ENCODE measurements at places on chromosomes 6 and 20.

GRCh38 chr6:15914553-15914952 is 214.3 kb upstream of the MYLIP start:
- DNase-seq, result peak; percentile 62

- DNase-seq, result no peak
These were observed 640.3 kb downstream of the CDH26 start for GRCh38 chr20:60598528-60598927.

DNA sequence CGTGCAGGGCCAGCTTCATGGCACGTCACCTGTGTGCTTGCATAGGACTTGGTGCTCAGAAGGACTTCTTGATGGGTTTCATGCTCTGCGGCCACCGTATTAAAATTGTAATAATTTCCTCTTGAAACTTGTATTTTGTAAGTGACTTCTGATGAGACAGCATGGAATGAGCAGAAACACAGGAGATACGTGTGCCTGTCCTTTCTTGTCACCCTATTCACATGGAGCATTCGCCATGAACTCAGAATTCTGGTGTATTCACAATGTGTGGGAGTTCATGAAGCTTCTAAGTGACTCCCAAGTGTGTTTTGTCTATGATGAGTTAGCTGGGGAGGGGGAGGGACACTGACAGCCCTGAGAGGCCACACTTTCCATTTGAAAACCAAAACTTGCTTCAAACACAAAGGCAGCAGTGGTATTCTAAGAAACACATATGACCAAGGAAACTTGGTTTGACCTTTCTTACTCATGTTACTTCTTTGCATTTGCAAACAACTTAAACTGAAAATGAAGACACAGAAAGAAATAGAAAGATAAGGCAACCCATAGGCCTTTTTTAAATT is 92.1 kb upstream of the NEDD9 start:
- DNase-seq, result peak; percentile 68

DNA sequence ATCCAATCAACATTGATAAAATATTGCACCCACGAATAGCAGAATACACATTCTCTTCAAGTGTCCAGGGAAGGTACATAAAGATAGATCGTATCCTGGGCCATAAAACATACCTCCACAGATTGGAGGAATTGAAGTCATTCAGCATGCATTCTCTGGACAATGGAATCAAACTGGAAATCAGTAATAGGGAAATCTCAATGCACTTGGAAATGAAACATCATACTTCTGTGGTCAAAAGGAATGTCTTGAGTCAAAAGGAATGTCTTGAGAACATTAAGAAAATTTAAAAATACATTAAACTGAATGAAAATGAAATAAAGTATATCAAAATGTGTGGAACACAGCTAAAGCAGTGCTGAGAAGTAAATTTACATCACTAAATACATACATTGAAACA is 138.8 kb downstream of the TFAP2A start:
- DNase-seq, result no peak

DNA sequence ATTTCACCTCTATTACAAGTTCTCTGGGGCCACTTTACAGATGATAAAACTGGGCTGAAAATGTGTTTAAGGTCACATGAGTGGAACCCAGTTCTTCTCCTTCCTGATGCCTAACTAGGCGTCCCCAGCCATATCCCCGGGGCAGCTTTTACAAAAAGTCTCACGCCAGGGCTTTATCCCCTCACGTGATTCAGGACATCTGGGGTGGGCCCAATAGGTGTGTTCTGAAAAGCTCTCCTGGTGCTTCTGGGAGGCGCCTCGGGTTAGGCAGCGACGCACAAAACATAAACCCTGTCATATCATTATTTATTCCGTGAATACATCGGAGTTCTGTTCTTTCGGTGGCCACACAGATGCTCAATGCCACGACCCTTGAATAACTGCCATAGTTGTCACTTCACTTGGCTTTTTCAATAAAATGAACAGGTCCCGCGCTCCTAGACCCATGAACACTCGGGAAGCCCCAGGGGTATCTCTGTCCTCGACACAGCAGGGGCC is 32.1 kb downstream of the SF3B5 start:
- no peak for DNase-seq

DNA sequence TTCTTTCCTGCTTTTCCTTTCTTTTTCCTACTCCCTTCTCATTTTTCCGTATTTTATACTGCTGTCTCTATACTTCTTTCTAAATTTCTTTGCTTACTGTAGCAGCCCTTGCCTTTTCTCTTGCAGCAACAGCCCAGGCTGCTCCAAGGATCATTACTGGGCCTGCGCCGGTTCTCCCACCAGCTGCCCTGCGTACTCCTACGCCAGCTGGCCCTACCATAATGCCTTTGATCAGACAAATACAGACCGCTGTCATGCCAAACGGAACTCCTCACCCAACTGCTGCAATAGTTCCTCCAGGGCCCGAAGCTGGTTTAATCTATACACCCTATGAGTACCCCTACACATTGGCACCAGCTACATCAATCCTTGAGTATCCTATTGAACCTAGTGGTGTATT is 148.8 kb downstream of the QKI start:
- no peak for DNase-seq

GRCh38 chr20:59561228-59561605 is 43.1 kb upstream of the PHACTR3 start:
- no peak for DNase-seq

DNA sequence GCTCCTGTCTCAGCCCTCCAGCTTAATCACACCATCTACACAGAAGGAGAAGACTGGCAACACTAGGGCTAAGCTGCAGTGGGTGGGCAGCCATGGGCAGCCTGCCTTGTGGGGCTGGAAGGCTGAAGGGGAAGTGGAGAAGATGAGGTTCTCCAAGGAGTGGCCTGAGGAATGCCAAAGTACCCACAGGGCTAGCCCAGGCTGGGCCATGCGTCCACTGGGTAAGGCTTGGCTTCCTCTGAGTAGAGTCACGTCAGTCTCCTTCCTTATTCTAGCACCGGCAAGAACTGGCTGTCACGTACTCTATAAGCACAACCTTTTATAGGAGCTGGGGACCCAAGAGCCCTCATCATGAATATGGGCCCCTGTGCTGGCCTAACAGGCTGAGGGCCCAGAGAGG is 110.6 kb upstream of the SIRPA start:
- no peak for DNase-seq

- DNase-seq, result no peak
These were observed 44.8 kb upstream of the ZNF831 start for GRCh38 chr20:59118855-59119254.

DNA sequence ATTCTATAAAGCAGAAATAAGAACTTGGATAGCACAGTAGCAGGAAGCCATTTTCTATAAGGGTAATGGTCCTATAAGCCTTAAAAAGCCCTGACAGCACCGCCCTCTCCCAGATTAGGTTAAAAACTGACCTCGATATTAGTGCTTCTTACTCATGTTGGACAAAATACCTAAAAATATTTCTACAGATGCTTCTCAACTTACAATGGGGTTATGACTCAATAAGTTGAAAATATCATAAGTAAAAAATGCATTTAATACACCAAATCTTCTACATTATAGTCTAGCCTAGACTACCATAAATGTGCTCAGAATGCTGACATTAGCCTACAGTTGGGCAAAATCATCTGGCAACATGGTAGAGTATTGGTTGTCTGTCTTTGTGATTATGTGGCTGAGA is 70.3 kb downstream of the SESN1 start:
- DNase-seq, result no peak

- no peak for DNase-seq
These were observed 85.4 kb downstream of the PPP1R14C start for GRCh38 chr6:150228072-150228733.

- DNase-seq, result peak; percentile 39
These were observed 17.4 kb downstream of the MYLK4 start for GRCh38 chr6:2733324-2733723.

GRCh38 chr6:33822575-33823395 is 19.0 kb upstream of the MLN start:
- no peak for DNase-seq

DNA sequence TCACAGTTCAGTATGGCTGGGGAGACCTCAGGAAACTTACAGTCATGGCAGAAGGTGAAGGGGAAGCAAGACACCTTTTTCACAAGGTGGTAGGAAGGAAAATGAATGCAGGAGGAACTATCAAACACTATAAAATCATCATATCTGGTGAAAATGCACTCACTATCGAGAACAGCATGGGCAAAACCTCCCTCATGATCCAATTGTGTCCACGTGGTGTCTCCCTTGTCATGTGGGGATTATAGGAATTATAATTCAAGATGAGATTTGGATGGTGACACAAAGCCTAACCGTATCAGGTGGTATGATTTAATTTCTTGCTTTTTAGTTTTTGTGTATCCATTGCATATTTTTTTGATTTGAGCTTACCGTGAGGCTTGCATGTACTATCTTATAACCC is 133.2 kb upstream of the SYNCRIP start:
- no peak for DNase-seq

DNA sequence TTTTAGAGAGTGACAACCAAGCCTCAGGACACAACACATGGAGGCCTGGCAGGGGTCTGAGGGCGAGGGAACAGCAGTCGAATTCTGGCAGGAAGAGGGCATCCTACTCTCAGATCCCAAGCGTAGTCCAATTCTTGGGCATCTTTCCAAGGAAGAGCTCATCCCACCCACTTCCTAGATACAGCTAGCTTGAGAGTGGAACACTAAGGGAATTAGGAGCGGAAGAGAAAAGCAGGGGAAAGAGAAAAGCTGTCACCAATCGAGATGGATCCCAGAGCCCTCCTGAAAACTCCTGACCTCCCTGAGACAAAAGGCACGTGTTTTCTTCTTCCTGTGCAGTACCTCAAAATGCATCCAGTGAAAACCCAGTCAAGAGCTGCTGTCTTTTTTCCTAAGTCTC is 67.1 kb downstream of the GFOD1 start:
- no peak for DNase-seq

DNA sequence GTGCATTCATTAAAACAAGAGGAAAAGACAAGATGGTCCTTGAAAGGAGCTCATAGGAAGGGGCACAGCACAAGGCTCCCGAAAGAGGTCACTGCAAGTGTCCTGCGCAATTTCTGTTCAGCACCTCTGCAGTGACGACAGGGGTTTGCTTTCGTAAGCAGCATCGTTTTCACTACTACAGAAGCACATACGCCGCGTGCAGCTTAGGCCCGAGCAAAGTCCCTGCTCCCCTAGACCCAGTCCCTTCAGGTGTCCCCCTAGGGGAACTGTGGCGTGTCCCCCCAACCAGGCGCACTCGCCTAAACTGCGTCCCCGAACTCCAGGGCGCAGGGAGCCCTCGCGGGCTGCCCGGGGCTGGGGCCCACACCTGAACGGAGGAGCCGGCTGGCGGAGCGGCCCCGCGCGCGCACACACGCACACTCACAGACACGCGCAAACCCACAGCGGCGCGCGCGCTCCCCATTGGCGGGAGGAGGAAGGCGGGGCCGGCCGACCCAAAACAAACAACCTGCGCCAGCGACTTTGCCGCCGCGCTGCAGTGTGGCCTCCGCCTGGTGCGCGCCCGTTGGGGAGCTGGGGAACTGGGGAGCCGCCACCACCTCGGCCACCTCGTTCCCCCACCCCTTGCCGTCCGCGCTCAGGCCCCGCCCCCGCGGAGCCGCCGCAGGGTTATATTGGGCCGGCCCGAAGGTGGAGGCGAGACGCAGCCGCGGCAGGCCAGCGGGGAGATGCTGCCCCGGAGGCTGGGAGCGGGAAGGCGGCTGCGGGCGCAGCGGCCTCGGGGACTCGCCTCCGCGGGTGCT is at the start of gene FOXQ1:
TSS of gene FOXQ1 (plus strand) at position 699 of the 803 bp plus-strand sequence. CDS start 607 bp downstream, outside the sequence.
- peak; percentile 15 for DNase-seq

GRCh38 chr6:75317503-75318206 is 33.1 kb upstream of the TMEM30A start:
- no peak for DNase-seq

DNA sequence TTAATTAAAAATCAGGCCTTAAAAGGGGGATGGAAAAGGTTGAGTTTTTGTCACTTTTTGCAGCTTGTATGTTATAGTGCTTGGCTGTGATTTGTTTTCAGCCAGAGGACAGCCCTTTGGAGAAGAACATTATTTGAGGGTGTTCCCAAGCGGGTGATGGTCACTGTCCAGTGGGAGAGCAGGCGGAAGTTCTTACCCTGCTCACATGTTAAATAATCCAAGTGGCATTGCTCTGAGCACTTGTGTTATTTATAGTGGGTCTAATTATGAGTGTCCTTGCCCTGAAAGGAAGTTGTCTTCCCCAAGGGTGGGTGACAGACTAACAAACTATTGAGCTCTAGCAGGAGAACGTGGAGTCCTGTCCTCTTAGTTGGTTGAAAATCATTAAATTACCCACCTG is 49.5 kb downstream of the DOK5 start:
- no peak for DNase-seq

DNA sequence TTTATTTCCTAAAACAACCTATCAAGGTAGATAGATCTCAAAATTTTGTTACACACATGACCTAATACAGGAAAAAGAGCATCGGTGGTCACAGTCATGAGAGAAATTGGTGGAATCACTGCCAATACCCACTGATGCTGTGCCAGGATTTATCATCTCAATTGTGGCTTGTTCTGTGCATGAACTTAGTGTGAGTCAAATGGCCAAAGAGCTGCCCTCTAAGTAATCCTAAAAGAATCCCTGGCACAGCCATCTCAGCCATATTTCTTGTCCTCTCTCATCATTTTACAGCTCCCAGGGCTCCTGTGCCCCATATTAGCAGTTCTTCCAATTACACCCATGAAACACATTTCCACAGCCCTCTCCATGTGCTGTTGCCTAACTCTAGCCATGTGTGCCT is 6.1 kb downstream of the GSTA5 start:
- DNase-seq, result no peak

DNA sequence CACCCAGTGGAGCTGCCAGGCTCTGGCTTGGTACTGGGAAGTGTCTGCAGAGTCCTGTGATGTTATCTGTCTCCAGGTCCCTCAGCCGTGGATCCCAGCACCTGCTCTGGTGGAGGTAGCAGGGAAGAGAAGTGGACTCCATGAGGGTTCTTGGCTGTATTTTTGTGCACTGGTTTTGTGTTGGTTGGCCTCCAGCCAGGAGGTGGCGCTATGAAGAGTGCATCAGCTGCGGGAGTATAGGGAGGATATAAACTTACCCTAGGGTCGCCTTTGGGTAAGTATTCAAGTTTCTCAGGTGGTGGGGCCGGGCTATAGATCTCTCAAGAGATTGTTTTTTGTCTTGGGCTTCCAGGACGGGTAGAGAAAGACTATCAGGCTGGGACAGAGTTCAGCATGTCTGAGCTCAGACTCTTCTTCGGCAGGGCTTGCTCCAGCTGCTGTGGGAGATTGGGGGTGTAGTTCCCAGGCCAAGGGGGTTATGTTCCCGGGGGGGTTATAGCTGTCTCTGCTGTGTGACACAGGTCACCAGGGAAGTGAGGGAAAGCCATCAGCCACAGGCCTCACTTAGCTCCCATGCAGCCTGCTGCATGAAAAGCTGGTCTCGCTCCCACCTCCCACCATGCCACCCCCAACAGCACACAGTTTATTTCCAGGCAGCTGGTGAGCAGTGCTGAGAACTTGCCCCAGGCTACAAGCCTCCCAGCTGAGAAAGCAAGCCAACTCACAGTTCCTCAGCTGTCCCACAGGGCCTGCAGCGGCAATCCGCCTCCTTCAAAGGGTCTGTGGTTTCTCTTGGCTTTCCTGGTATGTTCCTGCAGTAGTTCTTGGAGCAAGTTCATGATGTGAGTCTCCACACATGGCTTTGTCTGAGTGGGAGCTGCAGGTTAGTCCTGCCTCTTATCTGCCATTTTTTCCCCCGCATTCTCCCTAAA is 115.7 kb downstream of the AIG1 start:
- DNase-seq, result no peak

GRCh38 chr20:3128275-3128984 is 31.2 kb downstream of the FASTKD5 start:
- no peak for DNase-seq

GRCh38 chr6:167788563-167788903 is 38.2 kb upstream of the AFDN start:
- DNase-seq, result no peak
